ENCODE measurements at places on chromosomes 5 and 9.

DNA sequence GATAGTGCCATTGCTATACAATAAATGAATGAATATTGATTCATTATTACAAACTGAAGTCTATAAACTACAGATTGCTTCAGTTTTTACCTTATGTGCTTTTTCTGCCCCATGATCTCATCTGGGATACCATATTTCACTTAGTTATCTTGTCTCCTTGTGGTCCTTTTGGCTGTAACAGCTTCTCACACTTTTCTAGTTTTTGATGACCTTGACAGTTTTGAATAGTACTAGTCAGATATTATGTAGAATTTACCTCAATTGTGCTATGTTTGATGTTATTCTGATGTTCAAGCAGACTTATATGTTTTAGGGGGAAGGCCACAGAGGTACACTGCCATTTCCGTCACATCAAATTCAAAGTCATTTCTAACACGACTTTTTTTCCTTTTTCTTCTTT lies 2364.3 kb upstream of the ACO1 start:
- DNase-seq, result no peak

- no peak for DNase-seq
These were observed 2.1 kb downstream of the NR4A3 start for GRCh38 chr9:99823681-99824377.

DNA sequence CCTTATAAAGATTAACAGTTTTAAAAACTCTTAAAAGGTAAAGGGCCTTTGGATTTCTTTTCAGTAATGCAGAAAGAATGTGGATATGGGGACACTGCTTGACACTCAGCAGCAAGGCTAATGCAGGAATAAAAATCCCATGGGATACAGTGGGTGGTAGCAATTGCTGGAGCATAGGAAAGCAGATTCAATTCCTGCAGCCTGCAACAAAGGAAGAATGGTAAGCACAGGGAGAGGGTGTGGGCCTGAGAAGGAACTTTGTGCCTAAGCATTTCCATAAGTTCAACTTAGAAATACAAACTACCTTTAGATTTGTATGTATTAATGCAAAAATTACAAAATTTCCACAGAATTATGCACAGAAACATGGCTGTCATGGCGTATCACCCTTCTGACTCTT lies 65.8 kb upstream of the CDK5RAP2 start:
- no peak for DNase-seq

- DNase-seq, result no peak
These were observed 126.8 kb upstream of the ACOT12 start for GRCh38 chr5:81520769-81521168.

GRCh38 chr5:27316271-27316650 lies 277.9 kb upstream of the CDH9 start:
- DNase-seq, result no peak

DNA sequence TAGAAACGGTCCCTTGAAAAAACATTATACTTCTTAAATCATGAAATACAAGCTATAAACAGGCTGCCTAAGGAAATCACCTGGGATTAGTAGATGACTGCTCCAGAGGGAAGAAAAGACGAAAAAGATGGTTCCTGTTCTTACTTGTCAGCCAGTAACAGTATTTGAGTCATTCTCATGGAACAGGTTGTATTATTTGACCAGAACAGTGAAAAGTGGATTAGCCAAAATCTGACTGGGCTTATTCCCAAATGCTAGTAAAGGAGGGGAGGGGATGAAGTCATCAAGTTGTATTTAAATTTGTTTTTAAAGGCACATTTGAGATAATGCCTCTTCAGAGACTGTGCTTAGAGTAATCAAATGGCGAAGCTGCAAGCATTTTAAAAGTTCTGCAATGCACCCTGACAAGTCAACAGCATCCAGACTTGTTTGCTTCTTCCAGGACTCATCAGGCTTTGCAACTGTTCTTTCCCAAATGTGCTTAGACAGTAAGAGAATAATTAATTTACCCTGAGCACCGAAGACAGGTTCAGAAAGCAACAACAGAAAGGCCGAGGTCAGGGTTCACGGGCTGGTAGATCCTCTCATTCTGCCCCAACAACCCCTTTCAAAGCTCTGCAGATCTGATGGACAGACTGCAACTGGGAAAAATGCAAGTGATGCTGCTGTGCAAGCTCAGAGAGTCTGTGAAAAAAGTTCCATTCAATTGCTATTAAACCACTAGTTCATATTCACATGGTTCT lies 800.6 kb downstream of the KCTD16 start:
- no peak for DNase-seq

- DNase-seq, result no peak
These were observed 152.0 kb upstream of the SLC28A3 start for GRCh38 chr9:84492366-84493159.

DNA sequence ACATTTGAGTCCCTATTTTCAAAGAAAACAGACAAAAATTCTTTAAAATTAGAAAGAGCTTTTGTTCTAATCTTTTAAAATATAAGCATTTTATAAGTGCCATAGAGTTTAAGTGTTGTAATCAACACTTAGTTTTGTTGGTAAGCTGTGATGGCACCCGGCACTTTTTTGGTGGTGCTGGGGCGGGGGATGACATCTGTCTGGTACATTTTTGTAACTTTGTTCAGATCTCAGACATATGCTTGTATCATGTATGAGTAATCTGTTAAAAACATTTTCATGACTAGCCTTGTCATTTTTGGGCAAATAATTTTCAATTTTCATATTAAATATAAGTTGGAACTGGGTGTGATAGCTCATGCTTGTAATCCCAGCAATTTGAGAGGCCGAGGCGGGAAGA lies 51.7 kb downstream of the UBAP1 start:
- DNase-seq, result no peak

GRCh38 chr9:77011973-77012821 lies 7.3 kb upstream of the FOXB2 start:
- peak; percentile 75 for DNase-seq

GRCh38 chr9:120480707-120481106 lies 99.3 kb downstream of the CDK5RAP2 start:
- no peak for DNase-seq

DNA sequence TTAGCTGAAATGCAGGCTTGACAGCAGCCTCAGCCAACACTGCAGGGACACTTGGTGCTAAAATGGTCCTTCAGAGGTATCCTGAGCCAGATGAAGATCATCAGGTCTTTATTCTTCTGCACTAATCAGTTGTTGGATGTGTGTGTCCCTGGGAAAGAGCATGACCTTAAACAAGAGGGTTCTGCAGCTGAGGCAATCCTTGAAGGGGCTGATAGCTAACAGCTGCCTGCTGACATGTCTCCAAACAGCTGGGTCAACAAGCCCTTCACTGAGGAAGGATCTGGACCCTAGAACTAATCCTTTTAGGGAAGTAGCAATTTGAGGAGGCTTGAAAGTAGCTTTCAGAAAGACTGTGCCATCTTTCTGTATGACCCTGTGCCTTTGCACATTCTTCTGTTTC lies 376.3 kb upstream of the ACTBL2 start:
- DNase-seq, result no peak

- DNase-seq, result no peak
These were observed 87.9 kb downstream of the NUDT12 start for GRCh38 chr5:103474677-103475076.

- DNase-seq, result no peak
These were observed 153.1 kb downstream of the HSD17B3 start for GRCh38 chr9:96148634-96149532.

- no peak for DNase-seq
These were observed 5.1 kb upstream of the AGXT2 start for GRCh38 chr5:35052838-35053237.

GRCh38 chr9:16345902-16346301 lies 524.6 kb downstream of the BNC2 start:
- DNase-seq, result no peak

GRCh38 chr5:16695779-16696178 lies 79.0 kb upstream of the RETREG1 start:
- no peak for DNase-seq

DNA sequence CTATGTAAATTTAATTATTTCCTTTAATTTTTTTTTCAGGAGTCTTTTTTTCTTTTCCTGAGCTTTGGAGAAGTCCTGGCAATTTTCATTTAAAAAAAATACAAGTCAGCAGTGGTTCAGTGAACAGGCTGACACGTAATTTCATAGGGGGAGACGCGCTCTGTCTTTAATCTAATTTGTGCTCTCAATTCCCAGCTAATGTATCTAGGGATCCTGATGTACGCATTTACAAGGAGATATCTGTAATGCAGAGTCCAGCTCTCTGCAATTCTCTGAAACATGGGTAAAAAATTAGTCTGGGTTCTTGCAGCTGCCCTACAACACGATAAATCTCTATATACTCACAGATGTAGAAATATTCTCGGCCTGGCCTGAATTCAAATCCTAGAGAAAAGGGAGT lies 243.9 kb downstream of the EFNA5 start:
- DNase-seq, result no peak

DNA sequence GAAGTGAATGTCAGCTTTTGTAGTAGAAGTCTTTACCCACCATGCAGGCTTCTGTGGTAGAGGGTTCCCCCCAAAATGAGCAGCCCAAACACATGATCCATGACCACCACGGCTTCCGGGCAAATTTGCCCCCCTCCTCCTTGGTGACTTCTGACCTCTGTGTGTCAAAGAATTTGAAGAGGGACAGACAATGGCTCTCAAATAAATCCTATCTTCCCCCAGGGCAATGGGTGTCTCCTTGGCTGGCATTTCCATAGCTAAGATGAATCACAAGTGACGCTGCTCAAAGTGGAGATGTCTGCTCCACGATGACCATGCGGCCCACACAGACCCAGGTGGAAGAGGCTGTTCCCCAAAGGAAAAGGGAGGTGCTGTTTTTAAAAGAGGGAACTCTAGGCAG lies 30.2 kb upstream of the BOD1 start:
- peak; percentile 66 for DNase-seq

DNA sequence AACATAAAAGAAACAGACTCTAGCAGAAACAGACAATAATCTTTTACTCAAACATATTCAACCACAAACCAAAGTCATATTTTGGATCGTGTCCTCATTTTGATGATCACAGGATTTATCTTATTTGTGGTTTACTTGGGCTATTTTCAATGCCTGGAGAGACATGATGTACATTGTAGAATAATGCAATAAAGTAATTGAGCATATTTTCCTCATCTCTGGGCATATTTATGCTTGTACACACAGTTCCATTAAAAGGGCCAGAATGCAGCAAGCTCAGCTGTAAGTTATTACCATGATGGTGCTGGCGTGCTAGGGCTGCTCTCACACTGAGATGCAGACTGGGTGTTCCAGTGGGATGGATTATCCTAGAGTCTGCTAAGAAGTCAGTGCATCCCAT lies 456.7 kb downstream of the TLE4 start:
- DNase-seq, result no peak

DNA sequence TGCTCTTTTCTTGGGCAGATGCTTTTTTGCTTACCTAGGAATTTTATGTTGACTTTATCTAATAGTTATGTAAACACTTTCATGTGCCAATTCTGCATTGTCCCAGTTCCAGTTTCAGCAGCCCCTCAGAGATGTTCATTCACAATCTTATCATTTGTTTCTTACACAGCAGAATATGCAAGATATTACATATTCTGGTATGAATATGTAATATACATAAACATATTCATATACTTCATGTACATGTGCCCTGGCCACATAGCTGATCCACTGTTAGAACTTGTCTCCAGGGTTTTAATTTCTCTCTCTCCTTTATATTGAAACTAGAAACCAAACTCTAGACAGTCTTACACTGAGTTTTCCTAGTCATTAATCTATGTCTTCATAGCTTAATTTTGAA lies 90.2 kb upstream of the PARP8 start:
- no peak for DNase-seq

DNA sequence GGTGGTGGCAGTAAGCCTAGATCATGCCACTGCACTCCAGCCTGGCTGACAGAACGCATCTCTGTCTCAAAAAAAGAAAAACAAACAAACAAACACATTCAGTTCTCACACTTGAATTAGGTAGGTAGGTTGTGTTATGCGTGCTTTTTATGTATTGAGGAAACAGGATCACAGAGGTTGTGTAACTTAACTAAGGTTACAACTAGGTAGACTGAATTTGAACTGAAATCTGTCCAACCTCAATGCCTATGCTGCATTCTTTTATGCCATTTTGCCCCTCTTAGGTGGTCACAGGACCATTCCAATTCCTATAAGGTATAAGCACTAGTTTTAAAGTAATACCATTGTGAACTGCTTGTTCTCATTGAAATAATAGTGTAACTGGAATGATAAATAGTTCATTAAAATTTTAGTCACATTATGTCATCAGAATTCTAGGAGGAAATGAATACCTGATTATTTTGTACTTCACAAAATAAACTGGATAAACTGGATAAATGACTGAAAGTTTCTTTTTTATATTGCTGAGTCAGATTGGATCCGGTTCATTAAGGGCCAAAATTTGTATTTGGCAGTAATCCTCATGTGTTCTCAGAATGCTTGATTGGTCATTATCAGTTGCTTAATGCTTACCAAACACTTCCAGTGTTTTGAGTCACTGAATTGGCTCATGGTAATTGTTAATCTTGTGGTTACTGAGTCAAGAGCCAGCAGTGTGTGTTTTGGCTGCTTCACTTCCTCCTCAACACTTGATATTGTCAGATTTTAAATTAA lies 7.1 kb downstream of the UBAP1 start:
- DNase-seq, result peak; percentile 33

GRCh38 chr5:137563301-137563645 lies 64.1 kb upstream of the SPOCK1 start:
- DNase-seq, result no peak

DNA sequence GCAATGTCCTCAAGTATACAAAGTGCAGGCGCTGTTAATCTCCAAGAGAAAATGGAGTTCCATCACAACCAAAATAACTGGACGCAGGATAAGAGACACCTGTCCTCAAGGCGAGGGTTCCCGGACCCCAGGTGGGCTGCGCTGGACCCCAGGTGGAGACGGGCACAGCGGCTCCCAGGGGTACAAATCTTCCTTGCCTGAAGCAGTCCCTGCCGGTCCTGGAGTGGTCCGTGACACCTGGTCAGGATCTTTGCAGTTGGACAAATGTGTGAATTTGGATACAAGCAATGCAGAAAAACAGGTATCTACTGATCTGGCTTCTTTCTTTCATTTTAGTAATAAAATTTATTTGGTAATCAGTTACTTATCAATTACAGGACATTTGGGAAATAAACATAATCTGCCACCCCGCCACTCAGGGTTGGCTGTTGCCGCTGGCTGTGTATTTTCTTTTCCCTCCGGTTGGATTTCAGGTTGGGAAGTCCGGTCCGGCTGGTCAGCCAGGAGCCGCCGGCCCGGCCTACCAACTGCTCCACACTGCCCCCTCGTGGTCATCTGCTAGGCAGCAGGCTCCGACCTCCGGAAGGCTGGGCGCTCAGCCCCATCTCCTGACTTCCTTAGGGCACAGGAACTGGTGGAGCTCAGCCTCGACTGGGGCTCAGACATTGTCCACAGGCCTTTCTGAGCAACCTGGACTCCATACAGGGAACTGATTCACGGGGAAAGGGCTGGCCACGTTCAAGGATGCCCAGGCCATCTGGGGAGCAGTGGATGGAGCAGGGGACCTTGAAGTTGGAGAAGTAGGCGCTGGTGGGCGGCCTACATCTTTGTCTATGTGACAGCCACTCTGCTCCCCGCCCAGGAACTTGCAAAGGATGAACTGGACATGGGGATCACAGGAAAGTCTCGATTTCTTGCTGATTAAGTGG lies 43.4 kb downstream of the NXNL2 start:
- peak; percentile 71 for DNase-seq

Measured in trophoblast cell (in vitro differentiated cells and primary cell).